ENCODE measurements at places on chromosomes 1 and 21. TPM values are rescaled to one million over a fixed set of nuclear protein-coding genes. Genes with fewer than 3 reads are reported as not detected.

- DNase-seq: no peak
These were observed 2.9 kb downstream of the AJAP1 start for GRCh38 chr1:4657244-4657789.

GRCh38 chr1:162405800-162406199 is 6.1 kb downstream of the SH2D1B start:
- DNase-seq: no peak

GRCh38 chr1:116571215-116571919 is 541 bp upstream of the CD58 start:
- DNase-seq: no peak

GRCh38 chr1:224506141-224506814 is 71.7 kb upstream of the WDR26 start:
- no peak for DNase-seq

DNA sequence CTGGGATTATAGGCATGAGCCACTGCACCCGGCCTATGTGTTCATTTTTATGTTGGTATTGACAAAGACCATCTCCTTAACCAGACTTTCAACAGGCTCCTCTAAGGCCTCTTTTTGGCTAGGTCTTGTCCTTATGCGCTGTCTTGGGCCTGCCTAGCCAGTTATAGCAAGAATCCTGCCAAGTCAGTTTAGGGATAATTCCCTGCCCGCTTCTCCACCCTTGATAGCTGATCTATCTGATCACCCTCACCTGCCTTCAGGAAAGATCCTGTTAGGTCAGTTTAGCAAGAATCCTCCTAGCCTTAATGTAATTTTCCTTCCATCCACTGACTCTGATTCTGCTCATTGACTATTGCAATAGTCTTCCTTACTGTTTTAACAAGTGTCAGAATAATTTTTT is 2.4 kb upstream of the B4GALT3 start:
- no peak for DNase-seq

DNA sequence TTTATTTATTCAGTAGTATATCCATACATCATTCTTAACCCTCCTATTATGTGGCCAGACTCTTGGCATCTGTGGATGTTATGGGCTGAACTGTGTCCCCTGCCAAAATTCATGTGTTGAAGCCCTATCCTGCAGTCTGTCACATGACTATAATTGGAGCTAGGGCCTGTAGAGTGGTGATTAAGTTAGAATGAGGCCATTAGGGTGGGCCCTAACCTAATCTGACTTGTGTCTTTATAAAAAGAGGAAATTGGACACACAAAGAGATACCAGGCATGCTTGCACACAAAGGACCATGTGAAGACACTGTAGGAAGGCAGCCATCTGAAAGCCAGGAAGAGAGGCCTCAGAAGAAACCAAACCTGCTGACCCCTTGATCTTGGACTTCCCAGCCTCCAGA is 6.6 kb downstream of the ZMYND12 start:
- no peak for DNase-seq

DNA sequence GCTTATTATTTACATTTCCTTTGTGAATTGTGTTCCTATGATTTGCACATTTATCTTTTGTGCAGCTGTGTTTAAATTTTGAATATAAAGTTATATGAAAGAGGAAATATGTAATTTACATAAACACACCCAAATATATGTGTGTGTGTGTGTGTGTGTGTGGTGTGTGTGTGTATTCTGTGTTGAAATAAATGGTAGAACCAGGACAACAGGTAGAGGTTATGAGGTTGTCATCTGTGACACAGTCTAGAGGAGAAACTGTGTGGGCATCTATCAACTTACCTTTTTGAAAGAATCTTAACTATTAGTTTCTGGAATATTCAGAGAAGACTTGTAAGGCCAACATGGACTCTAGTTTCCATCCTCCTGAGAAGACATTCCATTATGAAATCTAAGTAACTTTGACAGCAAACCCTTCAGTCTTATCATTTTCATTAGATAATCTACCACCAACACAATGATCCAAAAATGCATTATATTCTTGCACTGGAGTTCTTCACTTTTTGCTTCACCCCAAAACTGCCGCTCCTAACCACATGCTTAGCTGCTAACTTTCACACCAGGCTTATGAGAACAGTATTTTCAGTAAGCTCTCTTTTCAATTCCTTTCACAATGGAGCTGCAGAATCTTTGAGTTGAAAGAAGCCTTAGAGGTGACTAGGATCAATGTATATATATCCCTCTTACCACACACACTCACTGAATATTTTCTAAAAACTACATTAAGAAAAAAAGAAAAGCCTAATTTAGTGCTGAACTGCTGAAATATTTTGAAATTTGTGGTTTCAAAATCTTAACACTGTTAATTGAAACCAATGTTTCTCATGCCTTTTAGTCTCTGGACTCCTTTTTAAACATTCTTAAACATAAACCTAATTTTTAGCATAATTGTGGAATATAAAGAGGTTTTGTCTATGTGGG is 21.8 kb downstream of the PTPRC start:
- DNase-seq: no peak

DNA sequence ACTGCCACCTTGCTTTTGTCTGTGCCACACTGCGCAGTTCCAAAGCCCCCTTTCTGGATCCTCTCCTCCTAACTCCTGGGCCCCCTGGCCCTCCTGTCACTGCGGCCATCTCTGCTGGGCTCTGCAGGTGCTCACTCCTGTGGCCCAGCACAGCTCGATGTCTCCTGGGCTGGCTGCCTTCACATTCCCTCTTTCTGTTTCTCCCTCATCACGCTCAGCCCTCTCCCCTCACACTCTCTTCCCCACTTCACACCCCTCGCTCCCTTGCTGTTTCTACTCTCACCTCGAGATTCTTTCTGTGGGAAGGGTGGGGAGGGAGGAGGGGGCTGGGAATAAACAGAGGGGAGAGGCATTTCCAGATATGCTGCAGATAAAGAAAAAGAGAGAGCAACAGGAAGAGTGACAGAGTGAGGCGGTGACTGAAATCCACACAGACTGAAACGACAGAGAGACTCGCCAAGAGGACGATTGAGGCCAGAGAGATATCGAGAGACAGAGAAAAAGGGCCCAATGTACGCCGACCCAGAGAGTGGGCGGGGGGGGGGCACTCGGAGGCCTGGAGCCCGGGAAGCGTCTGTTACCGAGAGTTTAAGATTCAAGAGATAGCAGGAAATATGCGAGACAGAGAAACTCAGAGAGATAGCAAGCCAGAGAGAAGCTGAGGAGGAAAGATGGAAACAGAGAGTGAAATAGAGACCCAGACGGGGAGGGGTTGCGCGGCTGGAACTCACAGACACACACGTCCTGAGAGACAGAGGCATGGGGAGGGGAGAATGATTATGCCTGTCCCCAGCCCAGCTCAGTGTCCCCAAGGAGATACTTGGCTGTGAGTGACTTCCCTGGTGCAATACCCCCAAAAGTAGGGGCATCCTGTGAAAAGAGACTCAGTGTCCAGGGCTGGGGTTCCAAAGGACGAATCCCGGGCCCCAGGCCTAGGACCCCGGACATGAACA is 666 bp downstream of the CSF3R start:
- no peak for DNase-seq

The TSPEAR gene
- 1.0 TPM for polyA plus RNA-seq

The CR2 gene
- polyA plus RNA-seq: 1.2 TPM
